ENCODE measurements at places on chromosomes 11 and 22.

DNA sequence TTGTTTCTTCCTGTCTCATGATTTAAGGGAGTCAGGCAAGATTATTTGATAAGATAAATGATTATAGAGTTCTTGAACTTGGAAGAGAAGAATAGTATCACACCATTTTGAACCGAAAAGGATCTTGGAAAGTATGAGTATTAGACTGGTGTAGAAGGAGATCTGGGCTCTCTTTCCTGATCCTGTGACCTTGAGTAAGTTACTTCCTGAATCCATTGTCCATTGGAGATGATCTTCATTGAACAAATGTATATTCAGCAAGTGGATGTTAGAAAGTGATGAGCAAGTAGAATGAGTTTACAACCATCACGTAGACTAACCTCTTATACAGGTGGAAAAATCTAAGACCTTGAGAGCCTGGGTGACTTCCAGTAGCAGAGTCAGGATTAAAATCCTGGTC is 2.0 kb downstream of the ACO2 start:
- no peak for DNase-seq

DNA sequence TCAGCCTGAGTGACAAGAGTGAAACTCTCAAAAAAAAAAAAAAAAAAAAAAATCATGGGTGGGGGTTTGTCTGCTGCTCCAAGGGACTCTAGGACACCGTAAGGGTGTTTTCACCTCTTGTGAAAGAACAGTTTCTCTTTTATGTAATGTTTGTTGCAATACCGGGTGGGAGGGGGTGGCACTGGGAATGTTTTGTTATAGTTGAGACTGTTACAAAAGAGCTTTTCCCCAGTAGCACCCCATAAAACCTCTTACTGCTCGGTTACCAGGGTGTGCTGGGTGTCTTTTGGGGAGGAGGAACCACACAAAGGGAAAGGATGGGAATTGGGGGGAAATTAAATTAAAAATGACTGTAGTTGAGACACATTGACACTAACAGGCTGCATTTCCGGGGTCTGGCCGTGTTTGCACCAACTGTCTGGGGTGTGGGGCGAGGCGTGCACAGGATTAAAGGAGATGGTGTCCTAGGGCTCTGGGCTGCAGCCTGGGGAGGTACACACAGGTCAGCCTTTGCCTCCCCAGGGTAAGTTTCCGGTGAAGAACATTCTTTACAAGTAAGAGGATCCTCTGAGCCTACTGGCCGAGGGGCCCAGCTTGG is 1.6 kb downstream of the NFAM1 start:
- no peak for DNase-seq

GRCh38 chr22:37273126-37273845 is 9.0 kb upstream of the CYTH4 start:
- peak; percentile 29 for DNase-seq

DNA sequence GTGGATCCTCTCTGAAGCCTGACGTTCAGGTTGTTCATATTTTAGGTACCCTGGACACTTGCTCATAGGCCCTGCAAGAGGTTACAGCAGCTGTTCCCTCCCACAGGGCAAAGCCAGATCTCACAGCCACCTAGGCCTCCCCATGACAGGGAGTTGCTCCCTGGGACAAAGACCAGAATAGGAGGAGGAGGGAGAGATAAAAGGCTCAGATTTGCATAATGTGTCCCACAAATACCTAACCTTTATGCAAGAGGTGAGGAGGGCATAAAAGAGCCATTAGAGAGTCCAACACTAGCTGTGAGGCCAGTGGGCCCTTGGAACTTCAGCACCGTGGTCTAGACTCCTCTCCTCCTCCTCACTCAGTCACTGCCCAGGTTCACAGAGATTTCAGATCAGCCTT is 33.8 kb downstream of the ZNF280B start:
- no peak for DNase-seq

DNA sequence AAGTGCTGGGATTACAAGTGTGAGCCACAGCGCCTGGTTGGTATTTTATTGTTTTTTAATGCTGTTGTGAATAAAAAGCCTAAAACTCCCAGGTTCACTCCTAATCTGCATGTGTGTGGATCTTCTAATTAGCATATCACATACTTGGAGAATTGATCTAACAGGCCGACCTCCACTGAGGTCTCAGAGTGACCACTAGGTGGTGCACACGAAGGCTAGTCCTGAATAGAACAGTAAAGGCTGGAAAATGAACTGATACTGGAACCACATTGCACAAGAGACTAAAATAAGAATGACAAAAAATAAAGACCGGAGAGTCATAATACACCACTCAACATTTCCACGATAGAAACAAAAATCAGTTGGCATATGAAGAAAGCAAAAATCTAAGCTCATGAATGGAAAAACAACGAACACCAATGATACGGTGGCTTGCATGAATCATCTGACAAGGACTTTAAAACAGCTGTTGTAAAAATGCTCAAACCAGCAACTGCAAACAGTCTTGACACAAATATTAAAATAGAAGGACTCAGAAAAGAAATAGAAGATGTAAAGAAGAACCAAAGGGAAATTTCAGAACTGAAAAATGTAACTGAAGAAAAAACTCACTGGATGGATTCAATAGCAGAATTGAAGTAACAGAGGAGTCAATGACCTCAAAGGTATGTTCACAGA is 19.2 kb downstream of the PIM3 start:
- DNase-seq = no peak

- DNase-seq = no peak
Measured at GRCh38 chr11:128231845-128232410, 355.4 kb downstream of the ETS1 start.

GRCh38 chr22:49302150-49302460 is 525.6 kb downstream of the BRD1 start:
- DNase-seq = no peak

DNA sequence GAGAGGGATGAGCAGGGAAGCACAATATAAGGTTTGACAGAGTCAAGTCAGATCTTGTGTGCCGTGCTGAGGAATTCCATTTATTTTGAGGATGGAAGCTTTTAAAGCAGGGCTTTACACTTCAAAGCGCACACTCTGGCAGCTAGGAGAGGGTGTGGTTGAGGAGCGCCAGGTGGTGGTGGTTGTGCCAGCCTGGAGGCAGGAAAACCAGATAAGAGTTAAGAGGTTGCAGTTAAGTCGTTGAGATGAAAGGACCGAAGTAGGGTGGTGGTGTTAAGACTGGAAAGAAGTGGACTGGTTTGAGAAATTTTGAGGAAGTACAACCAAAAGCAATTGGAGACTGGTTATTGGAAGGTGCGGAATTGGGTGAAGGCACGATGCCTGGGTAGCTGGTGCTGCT is 231.6 kb upstream of the TBCEL start:
- DNase-seq = no peak

DNA sequence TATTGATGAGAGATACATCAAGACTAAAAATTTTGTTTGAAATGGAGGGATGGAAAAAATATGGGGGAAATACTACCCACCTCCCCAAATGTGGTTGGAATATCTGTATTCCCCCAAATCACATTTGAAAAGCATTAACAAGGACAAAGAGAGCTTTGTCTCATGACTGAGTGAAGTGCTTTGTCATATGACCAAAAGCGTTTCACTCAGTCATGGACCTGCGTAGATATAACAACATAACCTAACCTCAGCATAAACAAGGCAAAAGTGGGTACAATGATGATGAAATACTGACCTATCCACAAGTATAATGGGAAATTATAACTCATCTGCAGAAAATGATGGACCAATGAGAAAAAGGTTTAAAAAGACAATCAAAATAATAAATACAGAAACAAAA is 418.3 kb downstream of the TBC1D22A start:
- DNase-seq = no peak

- DNase-seq = no peak
Measured at GRCh38 chr11:92198268-92198667, 26.4 kb upstream of the FAT3 start.

DNA sequence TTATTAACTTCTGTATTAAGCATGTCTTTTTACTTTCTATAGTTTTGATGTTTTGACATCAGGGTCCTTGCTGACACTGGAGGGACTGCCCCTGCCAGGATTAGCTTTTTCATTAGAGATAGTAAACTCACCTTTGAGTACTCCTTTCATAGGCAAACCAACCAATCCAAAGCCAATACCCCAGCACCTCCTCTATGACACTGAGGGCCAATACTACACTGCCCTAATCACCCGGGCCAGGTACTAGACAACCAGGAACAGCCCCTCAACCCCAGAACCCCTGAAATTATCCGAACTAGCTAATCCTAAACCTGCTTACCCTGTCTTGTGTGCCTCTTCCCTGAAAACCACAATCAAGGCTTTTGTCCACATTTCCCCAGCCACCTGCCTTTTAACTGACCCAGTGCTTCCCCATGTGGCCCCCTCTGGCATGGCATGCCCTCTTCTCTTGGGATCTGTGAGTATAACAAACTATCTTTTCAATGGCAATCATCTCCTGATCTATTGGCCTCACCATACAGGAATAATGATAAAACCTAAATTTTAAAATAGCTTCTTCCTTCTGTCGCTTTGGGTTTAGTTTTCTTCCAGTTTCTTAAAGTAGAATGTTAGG is 31.2 kb downstream of the RAB6A start:
- DNase-seq = peak; percentile 23

GRCh38 chr11:92226331-92227229 is 2.0 kb downstream of the FAT3 start:
- peak; percentile 14 for DNase-seq

- peak; percentile 78 for DNase-seq
Measured at GRCh38 chr11:27201454-27202302, 161.1 kb downstream of the BBOX1 start.

- no peak for DNase-seq
Measured at GRCh38 chr22:36244522-36245391, 5.4 kb upstream of the APOL2 start.

- no peak for DNase-seq
Measured at GRCh38 chr11:106681435-106681834, 336.8 kb downstream of the GUCY1A2 start.

DNA sequence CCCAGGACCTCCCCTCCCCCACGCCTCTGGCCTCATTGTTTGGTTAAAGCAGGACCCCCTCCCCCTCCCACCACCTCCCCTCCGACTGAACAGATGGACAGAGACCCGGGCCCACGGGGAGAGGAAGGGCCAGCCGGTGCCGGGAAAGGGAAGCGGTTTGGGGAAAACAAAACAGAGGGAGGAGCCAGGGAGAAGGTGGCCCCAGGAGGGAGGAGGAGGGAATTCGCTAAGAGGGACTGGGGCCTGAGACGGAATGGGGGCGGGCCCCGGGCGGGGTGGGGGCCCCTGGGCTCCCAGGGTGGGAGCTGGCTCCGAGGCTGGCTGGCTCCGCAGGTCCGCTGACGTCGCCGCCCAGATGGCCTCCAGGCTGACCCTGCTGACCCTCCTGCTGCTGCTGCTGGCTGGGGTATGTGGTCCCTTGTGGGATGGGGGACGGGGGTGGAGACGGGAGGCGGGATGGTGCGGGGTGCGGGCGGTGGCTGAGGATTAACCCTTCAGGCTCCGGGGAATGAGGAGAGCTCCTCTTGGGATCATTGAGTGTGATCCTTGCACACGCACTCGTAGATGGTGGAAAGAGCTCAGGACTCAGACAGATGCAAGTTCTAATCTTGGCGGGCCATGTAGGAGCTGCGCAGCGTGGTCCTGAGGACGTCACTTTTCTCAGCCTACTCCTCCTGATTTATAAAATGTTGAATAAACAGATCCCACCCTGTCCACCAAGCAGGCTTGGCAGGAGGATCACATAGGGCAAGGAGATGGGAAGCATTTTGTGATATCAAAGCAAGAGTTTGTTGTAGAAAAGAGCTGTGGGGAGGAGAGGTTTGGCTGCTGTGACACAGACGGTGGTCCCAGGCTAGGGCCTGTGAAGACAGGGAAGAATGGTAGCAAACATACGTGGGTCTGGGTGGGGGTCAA is 688 bp downstream of the SERPING1 start:
- DNase-seq = no peak

DNA sequence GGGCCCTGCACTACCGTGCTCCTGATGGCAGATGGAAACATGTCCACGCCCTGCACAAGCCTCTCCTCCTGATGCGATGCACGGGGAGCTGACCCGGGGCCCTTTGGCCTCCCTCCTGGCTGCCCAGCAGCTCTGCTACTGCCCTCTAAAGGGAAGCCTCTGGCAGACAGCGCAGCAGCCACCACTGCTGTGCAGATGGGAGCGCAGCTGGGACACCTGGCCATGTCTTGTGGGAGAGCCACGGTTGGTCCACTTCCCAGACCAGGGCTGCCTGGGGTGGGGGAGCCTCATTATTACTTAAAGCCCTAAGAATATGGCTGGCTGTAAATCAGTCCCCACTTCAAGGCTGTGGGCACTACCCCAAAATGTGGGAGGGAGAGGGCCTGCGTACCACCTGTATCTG is 38.3 kb downstream of the TBX1 start:
- no peak for DNase-seq

DNA sequence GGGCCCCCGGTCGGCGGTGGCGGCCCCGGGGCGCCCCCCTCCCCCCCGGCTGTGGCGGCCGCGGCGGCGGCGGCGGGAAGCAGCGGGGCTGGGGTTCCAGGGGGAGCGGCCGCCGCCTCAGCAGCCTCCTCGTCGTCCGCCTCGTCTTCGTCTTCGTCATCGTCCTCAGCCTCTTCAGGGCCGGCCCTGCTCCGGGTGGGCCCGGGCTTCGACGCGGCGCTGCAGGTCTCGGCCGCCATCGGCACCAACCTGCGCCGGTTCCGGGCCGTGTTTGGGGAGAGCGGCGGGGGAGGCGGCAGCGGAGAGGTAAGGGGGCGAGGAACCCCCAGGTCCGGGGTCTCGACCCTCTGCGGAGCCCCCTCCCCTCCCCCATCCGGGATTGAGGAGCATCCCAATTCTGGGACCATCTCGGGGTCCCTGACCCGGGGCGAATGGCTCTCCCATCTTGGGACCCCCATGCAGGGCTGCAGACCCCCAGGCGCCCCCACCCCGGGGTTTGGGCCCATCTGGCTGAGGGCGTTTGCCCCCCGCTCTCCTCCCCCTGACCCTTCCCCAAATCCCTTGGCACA is 431 bp downstream of the KMT2A start:
- no peak for DNase-seq

DNA sequence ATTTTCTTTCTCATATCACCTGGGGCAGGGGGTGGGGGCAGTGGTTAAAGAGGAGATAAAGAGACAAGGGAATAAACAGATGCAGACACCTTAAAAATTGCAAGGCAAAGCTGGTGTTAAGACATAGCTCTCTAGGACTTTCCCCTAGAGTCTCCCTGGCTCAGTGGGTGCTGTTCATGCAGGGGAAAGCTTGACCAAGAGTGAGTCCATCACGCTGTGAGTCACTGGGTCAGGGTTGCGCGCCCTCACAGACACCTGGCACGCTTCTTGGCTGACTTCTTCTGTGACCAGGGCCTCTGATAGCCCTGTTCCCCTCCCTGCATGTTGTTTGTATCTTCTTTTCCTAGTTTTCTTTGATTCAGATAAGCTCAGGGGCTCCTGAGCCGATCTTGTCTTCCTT is 31.9 kb downstream of the COMMD9 start:
- no peak for DNase-seq

- DNase-seq = no peak
Measured at GRCh38 chr11:19426756-19427403, 186.1 kb upstream of the E2F8 start.

- peak; percentile 37 for DNase-seq
Measured at GRCh38 chr11:132685174-132685611, 847.1 kb downstream of the OPCML start.

- DNase-seq = no peak
Measured at GRCh38 chr11:72579816-72580641, 94.2 kb downstream of the PDE2A start.

GRCh38 chr11:19951558-19952115 is 208.6 kb downstream of the DBX1 start:
- peak; percentile 65 for DNase-seq

- DNase-seq = no peak
Measured at GRCh38 chr11:111162305-111162704, 83.2 kb upstream of the POU2AF2 start.
